Mucosa of gallbladder (tissue), 1 donor: ENCODE measurements at places on chromosomes 2 and 18. TPM values are rescaled to one million over a fixed set of nuclear protein-coding genes. Genes with fewer than 3 reads are reported as not detected.
A peak's percentile ranks its signal among the peaks of the same experiment; 100 is the strongest.

Gene OTOF
- total RNA-seq, result 0.09 TPM

- no peak for DNase-seq
These were observed 8.8 kb downstream of the DHX57 start for GRCh38 chr2:38866773-38867443.

Gene AQP4
- total RNA-seq, result 1.7 TPM

DNA sequence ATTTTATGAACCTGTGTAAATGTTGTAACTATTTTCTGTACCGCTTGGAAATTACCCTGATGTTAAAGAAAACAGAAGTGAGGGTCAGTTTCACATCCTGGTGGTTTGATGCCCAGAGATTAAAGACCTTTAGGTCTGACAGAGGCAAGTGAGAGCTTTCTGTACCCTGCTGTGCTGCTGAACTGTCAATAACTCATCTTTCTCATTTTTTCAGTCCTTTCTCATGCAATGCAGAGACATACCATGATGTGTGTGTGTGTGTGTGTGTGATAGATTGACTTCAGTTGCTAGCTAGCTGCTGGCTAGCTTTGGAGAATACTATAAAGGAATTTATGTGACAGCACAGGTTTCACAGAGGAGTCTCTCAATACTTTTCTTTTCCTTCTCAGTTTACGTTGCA lies 2025.6 kb upstream of the LRRTM1 start:
- no peak for DNase-seq

Gene DNAJC5G
- total RNA-seq, result not detected

Gene DYSF
- total RNA-seq, result 12.8 TPM

Gene ALPP
- not detected for total RNA-seq

Gene PLEKHM3
- total RNA-seq, result 10.4 TPM

Gene COX7A2L
- total RNA-seq, result 91.5 TPM

DNA sequence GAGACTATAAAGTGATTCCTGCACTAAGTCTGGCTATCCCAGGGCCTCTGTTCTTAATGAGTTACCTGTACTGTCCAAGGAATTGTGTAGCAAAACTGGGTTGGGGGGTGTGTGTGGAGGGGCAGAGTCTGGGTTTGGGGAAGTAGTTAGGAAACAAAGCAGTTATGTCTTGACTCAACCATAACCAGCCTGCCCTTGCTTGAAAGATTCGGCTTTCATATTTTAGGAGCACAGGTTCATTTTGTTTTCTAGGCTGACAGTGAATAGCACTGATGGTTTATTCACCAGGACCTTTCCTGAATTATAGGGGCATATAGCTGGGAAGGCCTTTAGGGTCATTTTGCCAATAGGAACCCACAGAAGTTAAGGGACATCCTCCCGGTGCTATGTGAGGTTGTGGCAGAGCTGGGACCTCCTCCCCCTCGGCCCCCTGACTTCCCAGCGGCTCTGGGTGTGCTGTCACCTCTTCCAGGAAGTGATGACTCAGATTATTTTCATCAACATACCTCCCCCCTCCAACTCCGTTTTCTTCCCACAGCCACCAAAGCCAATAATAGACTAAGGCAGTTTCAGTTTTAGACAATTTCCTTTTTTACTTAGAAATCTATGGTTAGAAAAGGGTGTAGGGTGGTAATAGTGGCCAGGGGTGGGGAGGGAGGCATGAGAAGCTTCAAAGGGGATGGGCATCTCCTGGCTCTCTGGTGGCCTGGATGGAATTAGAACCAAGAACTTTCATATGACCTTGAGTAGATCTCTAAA lies 44.8 kb downstream of the SETBP1 start:
- DNase-seq, result no peak

DNA sequence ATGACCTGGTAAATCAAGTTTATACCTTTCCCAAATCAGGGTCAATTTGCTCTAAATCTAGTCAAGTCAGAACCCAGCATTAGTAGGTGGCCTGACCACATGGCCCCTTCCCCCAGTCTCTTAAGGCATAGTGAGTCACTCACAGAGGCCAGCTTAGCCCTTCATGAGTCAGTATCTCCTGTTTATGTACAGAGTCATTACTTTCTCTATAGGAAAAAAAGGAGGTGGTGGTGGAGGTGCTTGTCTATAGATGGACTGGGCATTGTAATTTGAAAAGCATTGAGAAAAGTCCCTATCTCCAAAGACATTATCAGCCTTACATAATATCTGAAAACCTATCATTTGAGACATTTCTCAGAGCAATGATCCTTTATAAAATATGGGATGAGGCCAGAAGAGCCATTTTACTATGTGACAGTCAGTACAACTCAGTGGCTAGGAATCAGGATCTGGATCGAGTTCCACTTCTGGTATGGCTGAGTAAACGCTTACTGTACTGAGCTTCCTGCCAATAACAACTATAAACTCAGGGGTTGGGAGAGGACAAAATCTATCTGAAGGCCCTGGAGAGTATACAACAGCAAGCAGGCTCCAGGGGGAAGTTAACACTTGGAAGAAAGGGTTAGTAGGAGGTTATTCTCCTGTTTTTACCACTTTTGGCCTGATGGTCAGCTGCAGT lies 22.5 kb upstream of the SIGLEC15 start:
- no peak for DNase-seq

- no peak for DNase-seq
These were observed 107.9 kb downstream of the MAP4K4 start for GRCh38 chr2:101805152-101806088.

DNA sequence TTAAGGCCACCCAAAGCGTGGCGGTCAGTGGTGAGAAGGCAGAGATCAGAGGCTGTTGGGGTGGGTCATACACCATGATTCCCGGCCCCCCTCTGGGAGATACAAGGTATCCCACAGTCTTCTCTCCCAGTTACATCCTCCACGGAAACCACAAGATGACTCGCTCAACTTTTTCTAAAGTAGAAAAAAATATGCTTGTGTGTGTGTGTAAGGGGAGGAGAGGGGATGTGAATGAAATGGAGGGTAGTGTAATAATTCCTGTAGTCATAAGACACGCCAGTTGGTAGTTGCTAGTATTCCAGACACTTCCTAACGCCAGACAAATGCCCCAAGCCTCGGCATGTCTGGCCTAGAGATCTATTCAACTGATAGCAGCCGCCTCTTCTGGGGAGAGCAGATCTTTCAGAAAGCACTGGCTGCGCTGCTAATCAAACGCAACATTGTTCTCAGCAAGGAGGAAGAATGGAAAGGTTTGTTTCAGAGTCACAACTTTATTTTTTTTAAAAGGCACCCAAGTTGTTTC lies 143.5 kb downstream of the TGIF1 start:
- no peak for DNase-seq

GRCh38 chr2:192593561-192593960 lies 398.8 kb upstream of the TMEFF2 start:
- DNase-seq, result no peak

DNA sequence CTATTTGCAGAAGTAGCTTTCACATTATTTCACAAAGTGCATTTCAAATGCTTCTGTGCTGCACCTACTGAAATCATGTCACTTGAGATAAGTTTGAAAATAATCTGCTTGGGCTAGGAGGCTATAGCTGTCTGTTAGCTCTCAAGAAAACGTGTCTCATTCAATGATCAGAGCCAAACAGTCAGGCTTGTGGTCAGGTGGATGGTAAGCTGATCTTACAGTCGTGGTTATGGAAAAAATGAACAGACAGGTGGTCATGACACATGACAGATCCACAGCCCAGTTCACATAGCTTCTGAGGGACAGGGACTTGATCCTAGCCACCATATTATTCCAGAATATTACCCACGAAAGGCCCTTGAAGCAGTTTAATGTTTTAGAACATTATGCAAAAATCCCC lies 26.5 kb upstream of the RFX8 start:
- DNase-seq, result no peak

DNA sequence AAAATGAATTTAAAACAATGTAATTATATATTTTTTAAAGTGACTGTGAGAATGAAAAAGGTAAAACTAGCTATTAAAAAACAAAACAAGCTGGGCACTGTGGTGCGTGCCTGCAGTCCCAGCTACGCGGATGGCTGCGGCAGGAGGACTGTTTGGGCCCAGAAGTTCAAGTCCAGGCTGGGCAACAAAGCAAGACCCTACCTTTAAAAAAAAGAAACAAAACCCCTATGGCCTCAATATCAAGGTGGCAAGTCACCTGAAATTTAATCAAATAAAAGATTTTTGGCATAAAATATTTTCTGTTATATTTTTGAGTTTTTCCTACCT lies 46.9 kb upstream of the STRN start:
- no peak for DNase-seq

Gene SOS1
- total RNA-seq, result 42.1 TPM

GRCh38 chr18:57077786-57078552 lies 68.9 kb upstream of the BOD1L2 start:
- no peak for DNase-seq

GRCh38 chr18:23238651-23239349 lies 103.5 kb downstream of the CABLES1 start:
- DNase-seq, result no peak

- no peak for DNase-seq
These were observed 26.8 kb downstream of the DDX1 start for GRCh38 chr2:15618449-15618855.

GRCh38 chr2:138581909-138582308 lies 80.3 kb downstream of the SPOPL start:
- DNase-seq, result no peak

GRCh38 chr2:42844901-42845821 lies 52.8 kb upstream of the HAAO start:
- DNase-seq, result peak; percentile 50

DNA sequence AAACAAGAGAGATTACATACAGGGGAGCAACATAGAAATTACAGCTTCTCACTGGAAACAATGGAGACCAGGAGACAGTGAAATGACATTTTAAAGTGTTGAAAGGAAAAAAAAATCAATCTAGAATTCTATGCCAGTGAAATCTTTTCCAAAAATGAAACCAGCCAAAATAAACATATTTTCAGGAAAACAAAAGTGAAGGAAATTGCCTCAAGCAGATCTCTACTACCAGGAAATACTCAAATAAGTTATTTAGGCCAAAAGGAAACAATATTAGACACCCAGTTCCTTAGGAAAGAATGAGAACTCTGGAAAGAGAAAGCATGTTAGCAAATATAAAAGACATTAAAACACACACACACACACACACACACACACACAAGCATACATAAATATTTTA lies 339.9 kb upstream of the NCKAP5 start:
- DNase-seq, result no peak

Gene NOSTRIN
- total RNA-seq, result 36.1 TPM

GRCh38 chr2:109180786-109181185 lies 51.8 kb downstream of the SH3RF3 start:
- DNase-seq, result no peak

GRCh38 chr18:80046961-80047541 lies 12.8 kb downstream of the RBFA start:
- DNase-seq, result no peak

Gene REG3G
- 0.66 TPM for total RNA-seq
